ENCODE measurements at places on chromosomes 6 and 20.

GRCh38 chr6:119148098-119148824, 69.8 kb upstream of the FAM184A start:
- peak; percentile 72 for DNase-seq

- DNase-seq: no peak
Observed at GRCh38 chr20:57294550-57294949, 28.1 kb upstream of the BMP7 start.

GRCh38 chr6:170080169-170080827, 210.6 kb downstream of the DLL1 start:
- no peak for DNase-seq

DNA sequence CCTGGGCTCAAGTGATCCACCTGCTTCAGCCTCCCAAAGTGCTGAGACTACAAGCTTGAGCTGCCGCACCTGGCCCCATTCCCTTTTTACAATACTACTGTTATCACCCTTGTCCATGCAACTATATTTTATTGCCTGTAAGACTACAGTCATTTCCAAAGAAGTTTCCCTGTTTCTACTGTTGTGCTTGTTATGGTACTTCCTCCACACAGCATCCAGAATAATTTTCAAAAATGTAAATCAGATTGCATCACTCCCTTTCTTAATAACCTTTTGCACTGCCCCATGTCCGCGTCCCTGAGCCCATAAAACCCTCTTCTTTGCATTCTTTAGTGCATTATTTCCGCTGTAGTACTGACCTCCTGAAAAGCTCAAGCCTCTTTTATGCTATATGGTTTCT, 128.9 kb upstream of the AKIRIN2 start:
- no peak for DNase-seq

DNA sequence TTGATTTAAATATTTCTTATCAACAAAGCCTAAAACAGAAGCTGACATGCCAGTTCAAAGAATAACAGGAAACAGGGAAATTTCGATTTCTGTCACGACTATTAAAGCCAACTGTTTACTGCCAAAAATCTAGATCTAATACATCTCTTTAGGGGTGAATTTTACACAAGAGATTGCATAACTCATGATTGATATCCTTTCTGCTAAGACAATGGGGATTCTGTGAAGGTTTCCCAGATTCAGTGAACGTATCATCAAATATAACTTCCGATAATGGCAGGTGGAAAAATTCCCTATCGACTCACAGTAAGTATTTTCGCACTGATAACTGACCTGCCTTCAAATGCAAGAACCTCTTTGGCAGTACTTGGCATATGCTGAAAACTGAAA, 42.9 kb downstream of the NHSL1 start:
- no peak for DNase-seq

GRCh38 chr20:57660922-57661745, 40.9 kb upstream of the ZBP1 start:
- no peak for DNase-seq

DNA sequence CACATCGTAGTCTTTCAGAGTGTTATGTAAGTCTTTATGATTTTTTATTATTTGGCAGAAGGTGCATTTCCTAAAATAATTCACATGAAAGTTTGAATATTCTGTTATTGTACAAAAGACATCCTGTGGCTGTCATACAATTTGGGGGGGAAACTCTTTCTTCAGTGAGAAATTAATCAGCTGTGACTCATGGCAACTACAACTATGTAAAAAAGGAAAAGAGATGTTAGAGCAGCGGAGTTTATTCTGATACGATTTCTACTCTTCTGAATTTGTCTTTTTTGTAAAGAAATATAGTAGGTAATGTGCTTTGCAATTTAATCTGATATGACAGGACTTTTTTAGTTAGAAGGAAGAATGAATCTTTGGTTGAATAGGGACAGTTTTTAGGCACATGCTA, 14.2 kb downstream of the COL19A1 start:
- DNase-seq: no peak

DNA sequence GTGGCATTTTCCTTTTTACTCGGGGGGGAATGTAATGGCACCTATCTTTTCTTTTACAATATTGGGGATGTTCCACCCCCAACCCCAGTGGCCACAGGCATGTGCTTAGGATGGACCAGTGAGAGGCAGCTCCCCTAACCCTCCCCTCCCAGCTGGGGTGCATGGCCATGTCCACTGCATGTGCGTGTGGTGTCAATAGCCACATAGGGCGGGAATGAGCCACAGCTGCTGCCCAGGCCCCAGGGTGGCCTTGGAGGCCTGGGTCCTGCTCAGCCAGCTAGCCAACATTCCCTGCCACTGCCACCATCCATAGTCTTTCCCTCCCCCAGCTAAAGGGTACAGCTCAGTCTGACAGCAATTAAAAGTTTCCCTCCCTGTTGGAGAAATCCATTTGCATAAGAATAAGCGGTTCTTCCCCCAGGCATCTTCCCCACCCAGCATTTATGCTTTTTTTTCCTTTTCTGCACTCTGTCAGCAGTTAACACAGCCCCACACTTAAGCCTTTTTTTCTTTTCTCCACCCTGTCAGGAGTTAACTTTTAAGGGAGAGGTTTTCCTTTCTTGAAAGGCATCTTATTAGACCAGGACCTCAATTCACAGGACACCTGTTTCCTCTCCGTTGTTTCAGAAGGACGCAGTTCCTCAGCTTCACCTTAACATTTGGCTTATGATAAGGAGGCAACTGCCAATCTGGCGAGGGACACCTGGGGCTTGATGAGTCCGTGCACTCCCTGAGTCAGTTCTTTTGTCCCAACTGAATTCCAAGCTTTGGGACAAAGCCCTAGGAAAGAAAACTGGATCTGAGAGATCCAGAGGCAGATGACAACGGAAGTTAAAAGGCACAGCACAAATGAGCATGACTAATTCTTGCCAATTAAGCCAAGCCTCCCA, 121.4 kb downstream of the TPBG start:
- no peak for DNase-seq

GRCh38 chr6:26271668-26272024, 93.4 kb upstream of the BTN3A2 start:
- DNase-seq: no peak

GRCh38 chr6:85089255-85089654, 324.9 kb upstream of the TBX18 start:
- no peak for DNase-seq

DNA sequence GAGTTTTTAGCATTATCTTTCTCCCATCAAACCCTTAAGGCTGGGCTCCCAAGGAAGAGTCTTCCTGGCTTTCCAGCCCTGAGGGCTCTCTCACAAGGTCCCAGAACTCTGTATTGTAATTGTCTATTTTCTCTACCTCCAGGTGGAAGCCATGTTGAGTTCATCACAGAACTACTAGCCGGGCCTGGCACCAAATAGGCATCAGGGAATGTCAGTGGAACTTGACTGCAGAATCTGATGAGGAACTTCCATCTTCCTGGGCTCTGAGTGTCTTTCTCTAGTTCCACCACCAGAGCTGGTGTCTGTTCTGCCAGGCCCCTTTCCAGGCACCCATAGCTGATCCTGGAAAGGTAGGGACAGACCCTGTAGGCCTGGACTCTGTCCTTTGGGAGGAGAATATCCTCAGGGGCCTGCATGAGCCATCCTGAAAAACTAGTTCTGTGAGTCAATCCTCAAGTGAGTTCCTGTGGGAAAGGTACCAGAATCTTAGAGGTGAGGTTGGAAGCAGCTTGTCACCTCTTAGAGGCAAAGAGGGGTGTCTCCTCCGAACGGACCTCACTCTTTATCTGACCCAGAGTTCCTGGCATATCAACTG, 11.1 kb upstream of the TOP1 start:
- no peak for DNase-seq

- DNase-seq: no peak
Observed at GRCh38 chr6:70103798-70104197, 199.1 kb downstream of the COL9A1 start.

DNA sequence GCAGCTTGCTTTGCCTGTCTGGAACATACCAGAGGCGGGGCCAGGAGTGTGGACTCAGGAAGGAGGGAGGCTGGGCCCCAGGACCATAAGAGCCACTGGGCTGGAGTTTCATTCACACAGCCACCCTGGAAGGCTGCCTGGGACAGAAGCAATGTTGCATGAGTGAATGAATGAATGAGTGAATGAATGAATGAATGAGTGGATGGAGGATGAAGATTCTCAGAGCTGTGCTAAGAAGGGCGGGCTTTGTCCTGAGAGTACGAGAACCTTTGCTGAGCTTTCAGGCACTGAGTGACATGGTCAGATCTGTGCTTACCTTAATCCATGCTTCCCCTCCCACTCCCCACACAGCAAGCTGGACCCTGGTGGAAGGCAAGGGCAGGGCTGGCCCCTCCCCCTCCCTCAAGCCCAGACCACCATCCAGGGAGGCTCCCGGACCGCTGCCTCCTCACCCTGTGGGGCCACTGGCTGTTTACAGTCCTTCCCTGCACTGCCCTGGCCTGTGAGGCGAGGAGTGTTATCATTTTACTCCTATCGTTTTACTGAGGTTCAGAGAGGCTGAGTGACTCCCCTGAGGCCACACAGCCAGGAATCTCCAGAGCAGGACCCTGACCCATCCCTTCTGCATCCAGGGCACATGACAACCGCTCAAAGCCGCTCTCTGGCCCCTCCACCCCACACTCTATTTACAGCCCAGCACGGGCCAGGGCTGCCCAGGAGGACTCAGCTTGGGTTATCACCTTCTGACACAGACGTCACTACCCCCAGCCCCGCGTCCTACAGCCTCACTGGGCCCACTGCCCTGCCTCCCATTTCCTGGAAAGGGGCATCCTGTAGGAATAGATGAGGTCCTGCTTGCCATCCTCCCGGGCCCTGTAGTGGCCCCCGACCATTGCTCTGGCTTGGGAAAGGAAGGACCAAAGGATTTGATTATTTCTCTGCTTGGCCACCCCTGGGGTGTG, 269.7 kb downstream of the TAF4 start:
- no peak for DNase-seq

GRCh38 chr6:105432797-105433196, 29.9 kb upstream of the PREP start:
- peak; percentile 62 for DNase-seq

- no peak for DNase-seq
Observed at GRCh38 chr20:59051666-59052185, 9.1 kb upstream of the PRELID3B start.

- DNase-seq: no peak
Observed at GRCh38 chr6:14281811-14282660, 164.5 kb downstream of the CD83 start.

GRCh38 chr6:20497216-20498040, 36.8 kb upstream of the CDKAL1 start:
- no peak for DNase-seq

GRCh38 chr6:107763946-107764345, 60.2 kb downstream of the SCML4 start:
- DNase-seq: no peak

DNA sequence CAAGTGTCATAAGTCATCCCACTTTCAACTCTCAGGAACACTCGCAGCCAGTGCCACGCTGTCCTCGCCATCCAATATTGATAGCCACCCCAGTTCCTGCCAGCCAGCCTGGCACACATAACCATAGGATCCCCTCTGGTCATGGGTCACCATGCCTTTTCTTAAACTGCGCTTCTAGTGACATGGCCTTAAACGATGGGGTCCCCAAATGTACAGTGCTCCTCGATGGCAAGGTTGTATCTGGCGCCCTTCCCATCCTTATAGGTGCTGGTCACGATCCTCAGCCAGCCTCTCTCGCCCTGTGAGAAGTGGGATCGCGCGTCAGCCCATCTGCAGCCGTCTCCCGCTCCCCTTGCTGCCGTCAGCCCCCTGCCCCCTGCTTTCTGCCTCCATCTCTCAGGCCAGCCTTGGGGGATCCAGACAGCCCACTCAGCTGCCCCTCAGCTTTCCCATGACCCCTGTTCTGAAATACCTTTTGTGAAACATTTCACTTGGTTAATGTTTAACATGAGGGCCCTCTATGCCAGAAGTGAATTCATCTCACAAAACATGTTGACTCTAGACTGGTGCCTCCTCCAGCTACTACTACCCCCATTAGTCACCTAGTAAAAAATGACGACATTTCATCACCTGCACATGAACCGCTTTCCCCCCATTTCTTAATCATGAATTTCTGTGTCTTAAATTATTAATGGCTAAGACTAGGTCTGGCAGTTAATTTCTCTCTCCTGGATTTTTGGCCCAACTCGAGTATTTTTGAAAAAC, 11.4 kb downstream of the CTSZ start:
- no peak for DNase-seq

DNA sequence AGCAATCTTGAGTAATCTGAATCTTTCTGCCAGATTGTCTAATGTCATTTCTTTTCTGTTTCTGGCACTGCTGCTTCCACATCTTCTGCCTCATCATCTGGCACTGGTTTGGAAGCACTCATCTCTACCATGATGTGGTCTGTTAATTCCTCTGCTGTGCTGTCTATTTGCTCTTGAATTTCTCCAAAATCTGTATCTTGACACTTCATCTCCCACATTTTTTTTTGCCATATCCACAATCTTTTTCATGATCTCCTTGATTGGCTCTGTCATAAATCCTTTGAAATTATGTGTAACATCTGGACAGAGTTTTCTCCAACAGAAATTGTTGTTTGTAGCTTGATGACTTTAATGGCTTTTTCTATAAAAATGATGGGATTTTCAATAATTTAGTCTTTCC, 417.8 kb upstream of the MANEA start:
- no peak for DNase-seq

DNA sequence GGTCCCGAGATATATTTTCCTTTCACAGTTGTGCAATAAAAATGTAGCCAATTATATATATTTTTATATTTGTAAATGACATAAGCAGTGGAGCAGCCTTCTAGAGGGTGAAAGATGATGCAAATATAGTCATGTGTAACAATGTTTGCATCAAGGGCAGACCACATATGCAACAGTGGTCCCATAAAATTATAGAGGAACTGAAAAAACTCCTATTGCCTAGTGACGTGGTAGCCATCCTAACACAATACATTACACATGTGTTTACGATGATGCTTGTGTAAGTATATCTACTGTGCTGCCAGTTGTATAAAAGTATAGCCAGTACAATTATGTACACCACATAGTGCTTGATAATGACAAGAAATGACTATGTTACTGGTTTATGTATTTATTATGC, 162.8 kb downstream of the ZFAND3 start:
- DNase-seq: no peak

DNA sequence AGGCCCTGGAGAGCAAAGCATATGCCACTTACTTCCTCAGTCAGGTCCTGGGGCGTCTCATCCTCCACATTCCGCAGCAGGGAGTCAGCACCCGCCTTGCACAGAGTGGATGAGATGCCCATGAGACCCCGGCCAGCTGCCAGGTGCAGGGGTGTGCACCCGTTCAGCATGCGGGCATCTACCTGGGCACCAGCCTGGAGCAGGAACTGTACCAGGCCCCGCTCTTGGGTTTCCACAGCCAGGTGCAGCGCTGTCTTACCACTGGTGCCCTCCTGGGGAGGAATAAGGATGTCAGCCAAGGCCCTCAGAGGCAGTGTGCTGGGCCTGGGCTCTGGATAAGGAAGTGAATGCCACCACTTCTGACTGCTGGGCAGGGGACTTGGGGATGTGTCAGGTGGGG, 2.7 kb upstream of the SLC35B2 start:
- no peak for DNase-seq
